ENCODE measurements at places on chromosomes 5 and 9.
A peak's percentile ranks its signal among the peaks of the same experiment; 100 is the strongest.

- no peak for DNase-seq
Measured at GRCh38 chr9:6036391-6036790, 21.0 kb upstream of the RANBP6 start.

- no peak for DNase-seq
Measured at GRCh38 chr9:127873886-127874285, 3.6 kb downstream of the AK1 start.

- no peak for DNase-seq
Measured at GRCh38 chr9:116005205-116005604, 148.4 kb upstream of the PAPPA start.

- peak; percentile 82 for DNase-seq
Measured at GRCh38 chr5:139439013-139439903, at the start of gene DNAJC18. Gene DNAJC18, minus strand, starts transcription at chr5:139439525. Its CDS starts 80 bp downstream, at chr5:139439445.

DNA sequence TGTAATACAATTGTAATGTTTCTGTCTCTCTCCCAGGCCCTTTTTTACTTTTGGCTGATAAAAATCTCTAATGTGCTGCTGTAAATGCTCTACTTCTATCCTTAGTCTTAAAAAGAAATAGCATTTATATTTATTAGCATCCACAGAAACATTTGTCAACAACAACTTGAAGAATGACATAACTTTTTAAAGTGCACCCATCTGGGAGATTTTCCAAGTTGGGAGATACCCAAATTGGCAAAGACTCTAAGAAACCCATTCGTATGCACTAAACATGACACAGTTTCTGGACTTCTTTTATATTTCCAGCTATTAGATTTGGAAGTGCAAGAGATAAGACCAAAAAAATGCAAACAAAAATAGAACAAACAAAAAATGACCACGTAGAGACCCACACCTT, 2287.4 kb upstream of the WWC1 start:
- DNase-seq: no peak

- no peak for DNase-seq
Measured at GRCh38 chr5:95379133-95379532, 12.0 kb upstream of the FAM81B start.

DNA sequence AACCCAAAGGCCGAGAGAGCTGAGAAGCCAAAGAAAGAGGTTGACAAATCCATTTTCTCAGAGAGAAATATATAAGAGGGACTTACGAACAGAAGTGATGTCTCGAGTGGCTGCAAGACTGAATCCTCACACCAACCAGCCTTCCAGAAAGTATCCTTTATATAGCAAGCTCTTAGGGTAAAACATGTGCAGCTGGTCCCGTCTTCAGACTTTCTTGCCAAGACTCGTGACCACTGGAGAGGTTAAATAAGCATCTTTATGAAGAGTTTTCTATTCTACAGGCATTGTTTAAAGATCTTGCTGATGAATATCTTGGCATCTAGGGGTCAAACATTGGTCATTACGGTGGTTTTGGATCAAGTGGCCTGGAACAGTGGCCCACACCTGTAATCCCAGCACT, 16.9 kb upstream of the SLC22A4 start:
- no peak for DNase-seq

- DNase-seq: no peak
Measured at GRCh38 chr9:93730217-93730616, 153.8 kb downstream of the PHF2 start.

- DNase-seq: no peak
Measured at GRCh38 chr5:169153405-169153804, 147.5 kb downstream of the SLIT3 start.

DNA sequence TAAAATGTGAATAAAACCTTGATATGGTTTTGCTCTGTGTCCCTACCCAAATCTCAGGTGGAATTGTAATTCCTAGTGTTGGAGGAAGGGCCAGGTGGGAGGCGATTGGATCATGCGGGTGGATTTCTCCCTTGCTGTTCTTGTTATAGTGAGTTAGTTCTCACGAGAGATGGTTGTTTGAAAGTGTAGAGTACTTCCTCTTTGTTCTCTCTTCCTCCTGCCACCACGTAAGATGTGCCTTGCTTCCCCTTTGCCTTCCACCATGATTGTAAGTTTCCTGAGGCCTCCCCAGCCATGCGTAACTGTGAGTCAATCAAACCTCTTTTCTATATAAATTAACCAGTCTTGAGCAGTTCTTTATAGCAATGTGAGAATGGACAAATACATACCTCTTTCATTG, 34.9 kb downstream of the TARS1 start:
- no peak for DNase-seq

DNA sequence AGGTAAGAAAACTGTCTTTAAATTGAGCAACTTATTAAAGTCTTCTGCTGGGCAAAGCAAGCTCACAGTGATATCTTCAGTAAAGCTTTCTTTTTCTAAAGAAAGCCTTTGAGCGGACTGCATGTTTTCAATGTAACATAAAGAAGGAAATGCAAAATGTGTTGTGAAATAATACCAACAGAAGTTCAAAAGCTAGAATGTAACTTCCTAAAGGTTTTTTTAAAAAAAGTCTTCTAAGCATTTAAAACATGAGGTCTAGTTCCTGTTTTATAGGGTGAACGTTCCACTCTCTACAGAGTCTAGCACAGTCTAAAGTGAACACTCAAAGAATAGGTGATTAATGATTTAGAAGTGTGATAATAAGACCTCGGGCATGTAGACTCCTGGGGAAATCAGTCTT, 62.9 kb downstream of the DENND1A start:
- DNase-seq: no peak

DNA sequence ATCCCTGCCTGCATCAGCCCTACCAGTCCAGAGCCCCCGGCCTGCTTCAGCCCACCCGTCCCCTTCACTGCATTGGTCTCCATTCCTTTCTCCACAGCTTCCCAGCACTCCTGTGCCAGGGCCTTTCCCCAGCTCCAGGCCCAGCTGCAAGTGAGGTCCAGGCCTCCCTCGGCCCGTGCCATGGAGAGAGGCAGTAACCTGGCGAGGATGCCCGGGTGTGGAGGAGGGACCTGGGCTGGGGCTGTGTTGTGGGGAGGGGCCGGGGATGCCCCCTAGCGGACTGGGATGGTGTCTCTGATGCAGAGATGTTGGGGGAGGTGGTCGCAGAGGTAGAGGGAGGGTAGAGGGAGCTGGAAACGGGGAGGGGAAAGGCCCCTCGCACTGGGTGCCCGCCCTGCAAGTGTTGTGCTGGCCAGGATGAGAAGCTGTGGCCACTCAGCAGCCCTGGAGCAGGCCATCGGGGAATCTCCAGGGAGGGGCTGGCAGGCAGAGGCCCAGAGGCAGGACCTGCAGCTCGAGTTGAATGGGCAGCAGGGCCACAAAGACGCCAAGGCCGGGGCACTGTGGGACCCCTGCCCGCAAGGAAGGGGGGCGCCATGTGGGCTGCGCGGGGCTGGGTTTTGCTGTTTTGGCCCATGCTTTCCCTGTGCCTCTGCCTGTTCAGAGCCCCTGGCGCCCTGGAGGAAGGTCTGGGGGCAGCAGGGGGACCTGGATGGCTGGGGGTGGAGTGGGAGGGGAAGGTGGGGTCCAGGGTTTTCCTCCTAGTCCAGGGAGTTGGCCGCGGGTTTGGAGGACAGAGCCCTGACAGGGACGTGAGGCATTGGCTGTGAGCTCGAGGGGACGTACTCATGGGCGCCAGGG, 26.0 kb upstream of the NKD2 start:
- no peak for DNase-seq

- DNase-seq: no peak
Measured at GRCh38 chr5:91849069-91849468, 466.0 kb upstream of the ARRDC3 start.

DNA sequence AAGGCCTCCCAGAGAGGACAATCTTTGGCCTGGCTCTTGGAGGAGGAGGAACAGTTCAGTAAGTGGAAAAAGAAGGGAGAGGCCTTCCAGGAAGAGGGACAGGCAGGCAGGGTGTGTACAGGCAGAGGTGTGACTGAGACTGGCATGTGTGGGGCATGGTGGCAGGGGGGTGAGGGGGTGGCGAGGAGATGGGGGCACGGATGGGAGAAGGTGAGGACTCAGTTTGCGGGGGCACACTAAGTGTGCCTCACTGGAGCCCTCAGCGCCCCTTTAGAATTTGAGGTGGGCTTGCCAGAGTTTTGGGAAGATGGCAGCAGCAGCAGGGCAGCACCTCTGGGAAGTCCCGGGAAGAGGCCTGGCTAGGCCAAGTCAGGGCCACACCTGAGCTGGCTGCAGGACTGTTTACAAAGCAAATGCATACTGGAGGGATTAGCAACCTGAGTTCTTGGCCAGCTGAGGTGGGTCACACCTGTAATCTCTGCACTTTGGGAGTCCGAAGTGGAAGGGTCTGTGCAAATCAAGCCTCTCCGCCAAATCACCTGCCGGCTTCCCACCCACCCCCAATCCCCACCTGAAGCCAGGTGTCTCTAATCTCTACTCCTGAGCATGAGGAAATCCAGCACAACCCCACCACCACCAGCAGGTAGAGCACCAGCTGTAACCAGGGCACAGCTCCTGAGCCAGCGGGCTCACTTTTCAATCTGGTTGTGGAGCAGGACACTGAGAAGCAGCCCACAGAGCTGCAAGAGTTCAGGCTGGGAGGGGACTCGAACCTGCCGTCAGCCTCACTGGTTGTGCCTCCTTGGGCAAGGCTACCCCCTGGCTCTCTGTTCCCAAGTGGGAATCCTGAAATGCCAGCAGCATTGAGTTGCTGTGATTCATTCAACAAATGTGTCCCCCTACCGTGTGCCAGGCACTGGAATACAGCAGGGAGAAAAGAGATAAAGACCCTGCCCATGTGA, 10.2 kb upstream of the GABRP start:
- DNase-seq: no peak

- DNase-seq: no peak
Measured at GRCh38 chr5:99866740-99867139, 668.4 kb upstream of the FAM174A start.

GRCh38 chr9:126833710-126834345, 26.6 kb upstream of the ZBTB34 start:
- DNase-seq: no peak

- DNase-seq: no peak
Measured at GRCh38 chr5:112109331-112110007, 309.6 kb downstream of the EPB41L4A start.

Measured in T-helper 22 cell (primary cell).